ENCODE measurements at places on chromosomes 16 and 17.

DNA sequence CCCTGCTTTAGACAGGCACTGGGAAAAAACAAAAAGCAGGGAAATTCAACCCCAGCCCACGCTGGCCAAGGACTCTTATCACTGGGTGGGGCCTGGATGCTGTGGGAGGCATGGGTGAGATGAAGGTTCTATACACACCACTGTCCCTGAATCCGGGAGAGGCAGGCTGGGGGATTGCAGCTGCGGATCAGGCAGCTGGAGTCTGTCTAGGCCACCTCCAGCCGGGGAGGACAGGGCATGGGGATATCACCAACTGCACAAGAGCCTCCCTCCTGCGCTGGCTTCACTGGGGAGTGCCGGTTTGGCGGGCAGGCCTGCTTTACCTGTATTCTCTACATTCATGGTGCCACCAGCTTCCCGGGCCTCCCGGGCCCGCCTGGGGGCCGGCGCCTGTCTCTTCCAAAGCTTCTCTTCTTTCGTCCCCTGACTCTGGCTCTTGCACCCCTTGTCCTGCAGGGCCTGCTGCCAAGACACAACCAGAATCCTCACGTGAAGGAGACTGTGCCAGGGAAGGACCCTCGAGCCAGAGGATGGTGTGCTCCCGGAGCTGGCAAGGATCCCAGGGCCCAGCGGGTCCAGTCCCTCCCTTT is 13.9 kb downstream of the KIFC3 start:
- DNase-seq: no peak
- no peaks in the 10 kb centered on the region for H3K4me1 ChIP-seq
- no peak overlapping the region for H3K4me3 ChIP-seq
- no peaks in the 10 kb centered on the region for H3K36me3 ChIP-seq

- peak overlapping the region; percentile 87 for H3K27ac ChIP-seq
- peaks cover 11% of the 10 kb centered on the region for H3K4me1 ChIP-seq
- H3K27me3 ChIP-seq: peaks cover 16% of the 10 kb centered on the region
- H3K36me3 ChIP-seq: peaks cover 4% of the 10 kb centered on the region
- peak; percentile 4 for DNase-seq
These were observed 426.7 kb upstream of the MAF start for GRCh38 chr16:80027007-80027965.

GRCh38 chr16:557463-558297 is 2.5 kb upstream of the PRR35 start:
- peaks cover 5% of the 10 kb centered on the region for H3K4me1 ChIP-seq
- peaks cover 3% of the 10 kb centered on the region for H3K36me3 ChIP-seq
- no peak for DNase-seq
- no peak overlapping the region for H3K27ac ChIP-seq
- H3K27me3 ChIP-seq: peaks cover 5% of the 10 kb centered on the region

GRCh38 chr16:85019659-85020245 is 7.8 kb upstream of the KIAA0513 start:
- no peak overlapping the region for H3K27ac ChIP-seq
- no peak overlapping the region for H3K4me3 ChIP-seq
- H3K4me1 ChIP-seq: peaks cover 4% of the 10 kb centered on the region

DNA sequence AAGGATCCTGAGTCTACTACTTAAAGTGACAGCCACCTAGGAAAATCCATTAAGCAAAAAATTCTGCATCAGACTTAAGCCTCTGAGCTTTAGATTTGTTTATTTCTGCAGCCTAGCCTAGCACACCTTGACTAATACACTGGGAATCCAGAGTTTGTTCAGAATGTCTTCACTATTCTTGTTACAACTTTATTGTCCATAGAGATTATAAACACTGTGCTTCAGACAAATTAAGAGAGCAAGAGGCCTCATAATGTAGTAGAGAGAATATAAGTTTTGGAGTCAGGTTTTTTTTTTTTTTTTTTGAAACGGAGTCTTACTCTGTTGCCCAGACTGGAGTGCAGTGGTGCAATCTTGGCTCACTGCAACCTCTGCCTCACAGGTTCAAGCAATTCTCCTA is 8.9 kb upstream of the THUMPD1 start:
- DNase-seq: no peak
- no peaks in the 10 kb centered on the region for H3K36me3 ChIP-seq
- H3K27me3 ChIP-seq: peaks cover 26% of the 10 kb centered on the region
- no peak overlapping the region for H3K27ac ChIP-seq
- no peaks in the 10 kb centered on the region for H3K4me1 ChIP-seq
- H3K4me3 ChIP-seq: no peak overlapping the region

- H3K4me1 ChIP-seq: peaks cover 44% of the 10 kb centered on the region
- no peaks in the 10 kb centered on the region for H3K27me3 ChIP-seq
- peak overlapping the region; percentile 59 for H3K27ac ChIP-seq
- no peak for DNase-seq
- no peak overlapping the region for H3K4me3 ChIP-seq
- peaks cover 16% of the 10 kb centered on the region for H3K36me3 ChIP-seq
These were observed 5.6 kb downstream of the LLGL2 start for GRCh38 chr17:75530837-75531720.

GRCh38 chr16:57304169-57305061 is 19.9 kb upstream of the PLLP start:
- no peak for DNase-seq
- no peak overlapping the region for H3K4me3 ChIP-seq
- H3K4me1 ChIP-seq: peaks cover 20% of the 10 kb centered on the region

- H3K4me1 ChIP-seq: no peaks in the 10 kb centered on the region
- H3K36me3 ChIP-seq: peaks cover 70% of the 10 kb centered on the region
- H3K27me3 ChIP-seq: no peaks in the 10 kb centered on the region
- DNase-seq: no peak
- no peak overlapping the region for H3K4me3 ChIP-seq
- H3K27ac ChIP-seq: no peak overlapping the region
These were observed 11.2 kb downstream of the TADA2A start for GRCh38 chr17:37417852-37418251.

GRCh38 chr16:57593990-57594389 is 34.4 kb upstream of the ADGRG1 start:
- H3K4me1 ChIP-seq: peaks cover 65% of the 10 kb centered on the region
- peaks cover 3% of the 10 kb centered on the region for H3K36me3 ChIP-seq
- DNase-seq: no peak
- no peaks in the 10 kb centered on the region for H3K27me3 ChIP-seq
- peak overlapping the region; percentile 60 for H3K27ac ChIP-seq

DNA sequence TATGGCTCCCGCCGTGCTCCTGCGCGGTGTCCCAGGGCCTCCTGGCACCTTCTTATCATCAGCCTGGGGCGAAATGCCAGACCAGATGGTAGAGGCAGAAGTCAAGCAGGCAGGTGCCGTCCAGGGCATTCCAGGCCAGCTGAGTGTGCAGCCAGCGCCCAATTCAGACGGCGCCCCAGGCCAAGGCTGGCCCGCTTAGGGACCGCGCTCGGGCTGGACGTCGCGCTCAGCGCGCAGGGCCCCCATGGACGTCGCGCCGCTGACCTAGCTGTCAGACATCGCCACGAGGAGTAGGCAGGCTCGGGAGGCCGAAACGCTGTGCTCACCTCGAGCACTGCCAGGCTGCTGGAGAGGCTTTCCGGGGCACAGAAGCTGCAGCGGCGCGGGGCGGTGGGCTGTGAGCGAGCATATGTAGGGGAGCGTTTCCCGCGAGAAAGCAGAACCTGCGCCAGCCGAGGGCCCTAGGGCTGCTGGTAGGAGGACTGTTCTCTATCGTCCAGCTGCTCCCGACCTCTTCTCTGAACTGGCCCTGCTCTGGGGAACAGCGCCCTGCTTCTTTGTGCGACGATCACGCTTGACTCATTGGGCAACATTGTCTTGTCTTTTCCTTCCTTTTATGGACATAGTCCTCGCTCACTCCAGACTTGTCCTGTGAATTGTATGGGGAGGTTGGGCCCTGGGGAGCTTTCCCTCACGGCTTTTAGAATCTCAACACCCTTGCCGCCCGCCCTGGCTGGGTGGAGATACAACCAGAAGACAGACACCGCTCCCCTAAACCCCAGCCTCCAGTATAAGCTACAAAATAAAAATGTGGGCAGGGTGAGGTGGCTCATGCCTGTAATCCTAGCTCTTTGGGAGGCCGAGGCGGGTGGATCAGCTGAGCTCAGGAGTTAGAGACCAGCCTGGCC is 8.4 kb upstream of the CA4 start:
- peak overlapping the region; percentile 51 for H3K4me3 ChIP-seq
- H3K4me1 ChIP-seq: peaks cover 33% of the 10 kb centered on the region
- no peak for DNase-seq
- peaks cover 96% of the 10 kb centered on the region for H3K27me3 ChIP-seq
- H3K27ac ChIP-seq: no peak overlapping the region

DNA sequence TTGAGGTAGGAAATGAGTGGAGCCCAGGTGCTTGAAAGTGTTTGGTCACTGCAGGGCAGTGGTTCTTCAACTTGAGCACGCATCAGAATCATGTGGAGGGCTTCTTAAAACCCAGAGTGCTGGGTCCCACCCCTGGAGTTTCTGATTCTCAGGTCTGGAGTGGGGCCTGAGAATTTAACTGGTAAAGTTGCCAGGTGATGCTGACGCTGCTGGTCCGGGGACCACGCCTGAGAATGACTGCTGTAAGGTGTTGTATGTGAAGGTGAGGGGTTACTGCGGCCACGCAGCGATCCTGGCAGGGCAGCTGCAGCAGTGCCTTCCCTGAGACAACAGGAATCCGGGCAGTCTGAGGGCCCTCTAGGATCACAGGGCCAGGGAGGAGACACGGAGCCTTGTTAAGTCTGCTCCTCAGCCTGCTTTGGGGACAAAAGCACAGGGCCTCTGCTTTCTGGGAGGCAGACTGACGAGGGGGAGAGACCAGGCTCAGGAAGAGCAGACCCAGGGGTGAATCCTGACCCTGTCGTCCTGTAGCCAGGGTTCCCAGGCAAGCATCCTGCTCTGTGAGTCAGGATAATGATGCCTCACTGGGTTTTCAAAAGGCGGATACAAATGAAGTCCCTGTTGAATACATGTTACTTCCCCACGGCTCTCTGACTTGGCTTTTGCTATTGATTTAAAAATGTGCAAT is 16.2 kb downstream of the CCDC42 start:
- DNase-seq: no peak
- no peak overlapping the region for H3K27ac ChIP-seq
- H3K36me3 ChIP-seq: no peaks in the 10 kb centered on the region
- no peak overlapping the region for H3K4me3 ChIP-seq
- peaks cover 13% of the 10 kb centered on the region for H3K27me3 ChIP-seq

GRCh38 chr16:58393138-58393504 is 850 bp downstream of the GINS3 start:
- H3K27ac ChIP-seq: peak overlapping the region; percentile 94
- H3K4me1 ChIP-seq: peaks cover 9% of the 10 kb centered on the region
- peaks cover 5% of the 10 kb centered on the region for H3K36me3 ChIP-seq
- no peak for DNase-seq
- peak overlapping the region; percentile 100 for H3K4me3 ChIP-seq
- no peaks in the 10 kb centered on the region for H3K27me3 ChIP-seq

DNA sequence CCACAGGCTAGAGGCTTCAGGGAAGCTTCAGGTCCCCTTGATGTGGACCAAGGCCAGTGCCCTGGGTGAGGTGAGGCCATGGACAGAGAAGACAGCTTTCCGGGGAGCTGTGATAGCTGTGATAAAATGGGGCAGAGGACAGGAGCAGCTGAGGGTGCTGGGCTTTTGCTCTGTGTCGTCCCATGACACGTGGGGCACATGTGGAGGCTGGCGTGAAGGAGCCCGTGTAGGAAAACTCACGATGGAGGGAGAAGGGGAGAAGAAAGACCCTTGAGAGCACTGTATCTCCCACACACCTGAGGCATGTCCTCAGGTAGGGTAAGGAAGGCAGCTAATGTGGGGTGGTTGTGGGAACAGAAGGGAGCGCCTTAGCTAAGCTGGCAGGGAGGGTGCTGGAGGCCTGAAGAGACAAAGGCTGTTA is 21.3 kb downstream of the B9D1 start:
- H3K4me1 ChIP-seq: no peaks in the 10 kb centered on the region
- DNase-seq: no peak
- H3K27ac ChIP-seq: no peak overlapping the region
- H3K27me3 ChIP-seq: peaks cover 19% of the 10 kb centered on the region

DNA sequence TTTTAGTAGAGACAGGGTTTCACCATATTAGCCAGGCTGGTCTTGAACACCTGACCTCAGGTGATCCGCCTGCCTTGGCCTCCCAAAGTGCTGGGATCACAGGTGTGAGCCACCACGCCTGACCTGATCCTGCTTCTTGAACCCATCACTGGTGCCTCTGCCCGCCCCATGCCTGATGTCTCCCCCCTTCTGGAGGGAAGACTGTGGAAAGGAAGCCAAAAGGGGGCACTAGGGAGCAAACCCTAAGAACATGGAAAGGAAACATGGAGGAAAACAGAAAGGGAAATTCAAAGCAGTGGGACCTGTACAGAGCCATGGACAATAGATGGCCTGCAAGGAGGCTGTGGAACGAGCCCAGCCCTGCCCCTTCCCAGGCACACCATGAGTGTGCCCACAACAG is 31.1 kb upstream of the FASN start:
- H3K36me3 ChIP-seq: peaks cover 3% of the 10 kb centered on the region
- no peak for DNase-seq
- no peaks in the 10 kb centered on the region for H3K27me3 ChIP-seq
- H3K4me3 ChIP-seq: no peak overlapping the region
- H3K4me1 ChIP-seq: peaks cover 21% of the 10 kb centered on the region
- H3K27ac ChIP-seq: peak overlapping the region; percentile 49

- DNase-seq: no peak
- peak overlapping the region; percentile 87 for H3K4me3 ChIP-seq
- no peaks in the 10 kb centered on the region for H3K36me3 ChIP-seq
- H3K27ac ChIP-seq: peak overlapping the region; percentile 25
- peaks cover 12% of the 10 kb centered on the region for H3K27me3 ChIP-seq
- H3K4me1 ChIP-seq: peaks cover 7% of the 10 kb centered on the region
These were observed 2.0 kb downstream of the PRSS33 start for GRCh38 chr16:2785101-2785991.

- no peak for DNase-seq
- H3K36me3 ChIP-seq: no peaks in the 10 kb centered on the region
- peaks cover 35% of the 10 kb centered on the region for H3K27me3 ChIP-seq
- no peak overlapping the region for H3K27ac ChIP-seq
- no peak overlapping the region for H3K4me3 ChIP-seq
These were observed 85.9 kb upstream of the FOXF1 start for GRCh38 chr16:86424398-86424797.
